ENCODE measurements at places on chromosomes 5 and 9. TPM values are rescaled to one million over a fixed set of nuclear protein-coding genes. Genes with fewer than 3 reads are reported as not detected.

The CBY3 gene
- total RNA-seq = 0.16 TPM

The BAAT gene
- total RNA-seq = not detected

The SPINK6 gene
- total RNA-seq = not detected

The SETX gene
- 57.1 TPM for total RNA-seq

The IFNA13 gene
- not detected for total RNA-seq

Measured in bronchial smooth muscle cell (primary cell).